Cortex of kidney (tissue), 1 donor: ENCODE measurements at places on chromosomes 16 and 17.

- no peak for DNase-seq
These were observed 231.4 kb downstream of the IRX3 start for GRCh38 chr16:54055191-54055590.

DNA sequence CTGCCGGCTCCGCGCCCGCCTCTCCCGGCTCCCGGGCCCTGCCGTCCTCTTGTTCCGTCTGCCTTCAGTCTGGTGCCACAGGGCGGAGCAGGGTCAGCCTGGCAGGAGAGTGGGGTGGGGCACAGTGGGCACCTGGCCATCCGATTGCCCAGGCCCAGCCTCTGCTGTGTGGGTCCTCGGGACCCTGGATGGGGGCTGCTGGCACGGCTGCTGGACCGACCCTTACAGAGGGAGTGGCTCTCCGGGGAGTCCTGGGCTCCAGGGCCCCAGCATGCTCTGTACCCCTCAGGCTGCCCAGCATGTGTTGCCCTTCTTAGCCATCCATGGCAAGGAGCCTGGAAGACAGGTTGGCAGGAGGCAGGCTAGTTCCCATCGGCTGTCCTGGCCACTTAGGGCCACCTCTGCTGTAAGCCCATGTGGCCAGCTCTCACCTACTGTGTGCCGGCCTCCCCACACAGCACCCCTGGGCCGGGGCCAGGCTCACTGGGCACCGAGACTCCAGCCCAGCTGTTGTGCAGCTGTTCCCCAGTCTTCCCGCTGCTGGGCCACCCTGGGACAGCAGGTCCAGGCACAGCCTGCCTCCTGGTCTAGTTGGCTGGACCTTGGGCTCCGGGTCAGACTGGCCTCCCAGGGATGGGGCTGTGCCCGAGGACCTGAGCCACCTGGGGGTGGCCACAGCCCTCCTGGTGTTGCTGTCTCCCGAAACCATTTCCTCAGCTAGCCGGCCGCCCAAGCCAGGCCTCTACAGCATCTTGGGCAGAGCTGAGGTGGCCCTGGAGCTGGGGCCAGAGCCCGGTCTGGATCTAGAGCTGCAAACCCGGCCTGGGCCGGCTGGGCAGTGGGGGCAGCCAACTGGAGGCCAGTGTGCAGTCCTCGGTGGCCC is 24.9 kb downstream of the BAHCC1 start:
- DNase-seq: no peak

GRCh38 chr17:77996256-77996655 is 37.8 kb downstream of the TNRC6C start:
- DNase-seq: no peak

DNA sequence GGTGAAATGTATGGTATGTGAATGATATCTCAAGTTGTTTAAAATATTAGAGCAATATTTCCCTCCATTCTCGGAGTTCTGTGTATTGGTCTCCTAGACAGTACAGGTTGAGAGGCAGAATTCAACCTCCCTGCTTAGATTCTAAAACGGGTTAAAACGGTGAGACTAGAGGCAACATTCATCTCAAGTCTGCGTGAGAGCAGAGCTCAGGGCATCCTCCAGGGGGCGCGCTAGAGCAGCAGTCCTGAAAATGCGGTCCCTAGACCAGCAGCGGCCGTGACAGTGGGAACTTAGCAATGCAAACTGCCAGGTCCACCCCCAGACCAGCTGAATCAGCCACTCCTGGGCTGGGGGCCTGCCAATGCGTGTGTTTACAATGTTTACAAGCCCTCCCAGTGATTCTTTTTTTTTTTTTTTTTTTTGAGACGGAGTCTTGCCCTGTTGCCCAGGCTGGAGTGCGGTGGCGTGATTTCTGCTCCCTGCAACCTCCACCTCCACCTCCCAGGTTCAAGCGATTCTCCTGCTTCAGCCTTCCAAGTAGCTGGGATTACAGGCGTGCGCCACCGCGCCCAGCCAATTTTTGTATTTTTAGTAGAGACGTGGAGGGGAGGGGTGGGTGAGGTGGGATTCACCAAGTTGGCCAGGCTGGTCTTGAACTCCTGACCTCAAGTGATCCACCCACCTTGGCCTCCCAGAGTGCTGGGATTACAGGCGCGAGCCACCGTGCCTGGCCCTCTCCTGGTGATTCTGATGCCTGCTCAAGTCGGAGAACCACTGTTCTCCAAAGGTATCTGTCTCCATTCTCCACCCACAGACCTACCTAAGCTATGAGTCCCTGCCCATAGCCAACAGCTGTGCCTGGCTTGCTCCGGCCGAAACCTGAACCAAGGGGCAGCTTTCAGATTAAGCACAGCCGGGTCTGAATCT is 24.2 kb downstream of the KLHL36 start:
- DNase-seq: no peak

DNA sequence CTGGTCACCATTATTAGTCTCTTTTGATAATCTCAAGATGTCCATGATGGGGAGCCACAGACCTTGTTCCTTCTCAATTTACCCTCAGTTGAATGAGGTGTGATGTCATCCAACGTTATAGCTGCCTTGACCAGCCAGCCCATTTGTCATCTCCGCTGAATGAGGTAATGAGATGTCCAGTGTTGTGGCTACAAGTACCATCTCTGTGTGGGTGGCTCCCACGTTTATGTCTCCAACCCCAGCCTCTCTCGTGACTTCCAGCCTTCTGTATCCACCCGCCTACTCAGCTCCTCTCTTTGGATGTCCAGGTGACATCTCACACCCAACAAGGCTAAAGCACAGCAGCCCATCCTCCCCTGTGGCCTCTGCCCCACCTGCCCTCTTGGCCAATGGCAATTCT is 18.2 kb downstream of the DNAH17 start:
- DNase-seq: no peak

DNA sequence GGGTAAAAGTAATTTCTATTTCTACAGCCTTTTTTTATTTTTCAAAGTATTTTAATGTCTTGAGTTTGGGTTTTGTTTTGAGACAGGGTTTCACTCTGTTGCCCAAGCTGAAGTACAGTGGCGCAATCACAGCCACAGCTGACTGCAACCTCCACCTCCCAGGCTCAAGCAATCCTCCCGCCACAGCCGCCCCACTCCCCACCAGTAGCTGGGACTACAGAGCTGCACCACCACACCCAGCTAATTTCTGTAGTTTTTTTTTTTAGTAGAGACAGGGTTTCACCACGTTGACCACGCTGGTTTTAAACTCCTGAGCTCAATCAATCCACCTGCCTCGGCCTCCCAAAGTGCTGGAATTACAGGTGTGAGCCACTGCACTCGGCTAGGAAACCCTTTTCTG is 44.0 kb downstream of the TUBD1 start:
- no peak for DNase-seq

DNA sequence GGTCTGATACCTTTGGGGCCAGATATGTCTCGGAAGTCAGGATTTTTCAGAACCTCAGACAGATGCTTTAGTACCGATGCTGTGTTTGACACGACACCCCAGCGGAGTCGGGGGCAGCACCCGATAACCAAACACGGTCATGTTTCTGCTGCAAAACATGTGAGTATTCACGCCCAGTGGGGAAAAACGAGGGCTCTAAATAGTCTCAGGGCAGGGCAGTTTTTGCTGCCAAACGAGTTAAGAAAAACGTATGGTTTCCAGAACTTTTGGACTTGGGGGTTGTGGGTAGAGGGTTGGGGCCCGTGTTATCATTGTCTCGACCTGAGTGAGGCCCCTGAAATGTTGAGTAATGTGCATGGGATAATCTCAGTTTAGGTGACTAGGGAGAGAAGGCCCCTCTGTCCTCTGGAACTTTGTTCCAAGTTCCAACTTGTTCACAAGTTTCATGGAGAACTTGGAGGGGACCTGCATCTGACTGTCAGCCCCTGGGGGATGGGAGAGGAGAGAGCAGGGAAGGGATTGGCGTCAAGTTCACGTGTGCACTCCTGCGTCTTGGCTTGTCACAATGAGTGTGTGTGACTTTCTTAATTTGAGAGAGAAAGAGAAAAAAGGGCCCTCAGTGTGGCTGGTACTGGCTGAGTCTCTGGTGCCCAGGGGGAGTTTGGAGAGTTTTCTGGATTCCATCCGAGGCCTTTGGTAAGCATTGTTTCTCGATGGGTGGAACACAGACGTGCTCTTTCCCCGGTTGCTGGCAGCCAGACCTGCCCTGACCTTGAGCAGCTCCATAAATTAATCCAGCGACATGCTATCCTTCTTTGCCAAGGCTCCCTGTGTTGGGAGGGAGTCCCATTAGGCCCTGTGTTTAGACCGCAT is 83.9 kb upstream of the CIBAR2 start:
- no peak for DNase-seq

DNA sequence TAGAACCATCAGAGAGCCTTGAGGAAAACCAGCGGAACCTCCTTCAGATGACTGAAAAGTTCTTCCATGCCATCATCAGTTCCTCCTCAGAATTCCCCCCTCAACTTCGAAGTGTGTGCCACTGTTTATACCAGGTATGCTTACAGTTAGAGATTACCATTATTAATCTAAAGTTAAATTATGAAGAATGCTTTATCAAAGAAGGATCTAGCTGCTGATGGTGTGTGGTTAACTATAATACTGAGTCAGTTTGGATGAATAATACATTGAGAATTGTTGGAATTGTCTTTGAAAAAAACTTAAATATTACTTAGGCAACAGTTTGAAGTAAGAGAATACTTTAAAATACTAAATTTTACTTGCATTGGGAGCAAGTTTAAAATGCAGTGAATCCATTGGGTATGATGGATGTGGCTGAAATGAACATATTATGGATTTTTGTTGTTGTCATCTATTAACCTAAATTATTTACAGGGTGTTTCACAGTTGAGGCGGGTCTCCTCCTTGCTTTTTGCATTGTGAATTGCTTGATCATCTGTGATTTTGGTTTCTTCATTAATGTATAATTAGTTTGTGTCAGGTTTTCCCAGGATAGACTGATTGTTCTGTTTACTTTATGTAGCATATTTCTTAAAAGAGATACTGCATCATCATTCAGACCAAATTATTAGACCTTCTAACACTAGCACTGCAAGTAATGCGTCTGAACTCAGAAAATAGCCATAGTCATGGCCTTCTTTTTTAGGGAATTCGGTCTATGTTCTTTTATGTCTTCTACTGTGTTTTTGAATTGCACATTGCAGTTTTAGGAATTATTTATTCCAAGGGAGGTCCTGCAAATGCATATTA is 47.8 kb downstream of the OMG start:
- DNase-seq: no peak

DNA sequence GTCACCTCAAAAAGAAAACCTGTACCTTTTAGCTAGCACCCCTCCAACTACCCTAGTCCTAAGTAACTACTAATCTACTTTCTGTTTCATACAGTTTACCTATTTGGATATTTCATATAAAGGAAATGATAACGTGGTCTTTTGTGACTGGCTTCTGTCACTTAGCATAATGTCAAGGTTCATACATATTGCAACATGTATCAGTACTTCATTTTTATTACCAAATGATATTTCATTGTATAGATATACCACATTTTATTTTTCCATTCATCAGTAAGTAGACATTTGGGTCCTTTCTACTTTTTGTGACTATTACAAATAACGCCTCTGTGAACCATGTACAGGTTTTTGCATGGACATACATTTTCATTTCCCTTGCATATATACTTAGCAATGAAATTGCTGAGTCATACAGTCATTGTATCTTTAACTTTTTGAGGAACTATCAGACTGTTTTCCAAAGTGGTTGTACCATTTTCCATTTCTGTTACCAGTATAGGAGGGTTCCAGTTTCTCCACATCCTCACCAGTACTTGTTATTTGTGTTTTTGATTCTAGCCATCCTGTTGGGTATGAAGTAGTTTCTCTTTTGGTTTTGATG is 23.7 kb downstream of the MOSMO start:
- no peak for DNase-seq

DNA sequence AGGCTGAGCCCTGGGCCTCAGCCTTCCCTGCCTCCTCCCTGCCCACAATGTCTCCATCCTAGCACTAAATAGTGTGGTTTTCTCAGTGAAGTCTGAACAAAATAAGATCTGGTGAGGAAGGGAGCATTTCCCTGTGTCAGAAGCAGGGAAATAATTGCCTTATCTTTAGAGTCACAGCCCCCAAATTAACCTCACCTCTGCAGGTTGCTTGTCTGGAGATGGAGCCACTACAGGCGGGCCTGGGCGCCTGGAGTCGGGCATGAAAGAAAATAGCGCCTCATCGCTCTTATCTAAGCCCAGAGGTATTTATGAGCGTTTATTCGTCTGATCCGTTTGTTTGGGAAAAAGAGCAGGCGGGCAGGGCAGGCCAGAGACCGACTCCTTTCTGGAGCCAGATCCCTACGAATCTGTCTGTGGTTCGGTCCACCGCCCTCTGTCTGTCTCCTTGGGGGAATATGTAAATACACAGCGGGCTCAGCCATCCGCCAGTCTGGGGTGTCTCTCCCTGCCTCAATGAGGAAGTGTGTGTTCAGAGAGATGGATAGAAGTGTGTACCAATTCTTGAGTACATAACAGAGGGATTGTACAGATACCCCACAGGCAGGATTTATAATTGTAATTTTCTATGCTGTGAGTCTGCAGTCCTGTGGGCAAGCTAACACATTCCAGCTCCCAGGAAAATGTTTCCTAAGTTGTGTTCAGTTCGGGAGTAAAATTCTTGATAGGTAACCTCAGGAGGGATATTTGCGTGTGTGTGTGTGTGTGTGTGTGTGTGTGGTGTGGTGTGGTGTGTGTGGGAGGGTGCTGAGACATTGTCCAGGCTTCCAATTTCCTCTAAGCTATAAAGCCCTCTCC is 4.3 kb downstream of the HOXB6 start:
- no peak for DNase-seq

- DNase-seq: no peak
These were observed 273.1 kb downstream of the PHKB start for GRCh38 chr16:47734081-47734857.

DNA sequence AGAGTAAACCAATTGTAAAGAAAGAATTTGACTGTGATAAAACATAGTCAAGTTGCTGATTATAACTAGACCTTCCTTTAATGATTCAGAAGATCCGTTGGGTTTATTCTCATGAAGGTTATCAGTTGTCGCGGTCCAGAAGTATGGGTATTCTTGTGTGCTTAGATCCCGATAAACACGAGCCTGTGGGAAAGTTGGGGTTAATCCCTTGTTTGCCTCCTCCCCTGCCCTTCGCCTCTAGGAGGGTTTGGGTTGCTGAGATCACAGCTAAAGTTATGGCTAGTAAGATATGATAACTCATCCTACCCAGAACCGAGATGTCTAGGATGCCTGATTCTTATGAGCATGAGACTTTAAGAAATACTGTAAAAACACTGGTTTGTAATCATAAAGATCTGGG is 66.8 kb downstream of the GPRC5B start:
- DNase-seq: no peak

- no peak for DNase-seq
These were observed 394 bp upstream of the CPD start for GRCh38 chr17:30378241-30378824.
